ENCODE measurements at places on chromosomes 11 and 22.
A peak's percentile ranks its signal among the peaks of the same experiment; 100 is the strongest.

DNA sequence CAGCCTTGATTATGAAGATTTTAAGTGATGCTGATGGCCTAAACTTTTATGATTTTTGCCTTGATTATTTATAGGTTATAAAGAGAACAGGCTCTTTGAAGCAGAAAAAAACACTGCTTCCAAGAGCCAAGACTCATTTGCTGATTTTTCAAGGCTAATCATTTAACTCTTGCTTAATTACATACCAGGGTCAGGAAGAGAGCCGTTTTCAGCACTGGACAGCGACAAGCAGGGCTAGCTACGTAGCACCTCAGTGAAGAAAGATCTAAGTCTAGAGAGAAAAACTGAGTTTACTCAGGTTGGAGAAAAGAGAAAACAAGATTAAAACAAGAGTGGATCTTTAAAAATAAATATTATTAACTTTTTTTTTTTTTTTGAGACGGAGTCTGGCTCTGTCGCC is 615.4 kb upstream of the B3GAT1 start:
- peak; percentile 72 for DNase-seq

DNA sequence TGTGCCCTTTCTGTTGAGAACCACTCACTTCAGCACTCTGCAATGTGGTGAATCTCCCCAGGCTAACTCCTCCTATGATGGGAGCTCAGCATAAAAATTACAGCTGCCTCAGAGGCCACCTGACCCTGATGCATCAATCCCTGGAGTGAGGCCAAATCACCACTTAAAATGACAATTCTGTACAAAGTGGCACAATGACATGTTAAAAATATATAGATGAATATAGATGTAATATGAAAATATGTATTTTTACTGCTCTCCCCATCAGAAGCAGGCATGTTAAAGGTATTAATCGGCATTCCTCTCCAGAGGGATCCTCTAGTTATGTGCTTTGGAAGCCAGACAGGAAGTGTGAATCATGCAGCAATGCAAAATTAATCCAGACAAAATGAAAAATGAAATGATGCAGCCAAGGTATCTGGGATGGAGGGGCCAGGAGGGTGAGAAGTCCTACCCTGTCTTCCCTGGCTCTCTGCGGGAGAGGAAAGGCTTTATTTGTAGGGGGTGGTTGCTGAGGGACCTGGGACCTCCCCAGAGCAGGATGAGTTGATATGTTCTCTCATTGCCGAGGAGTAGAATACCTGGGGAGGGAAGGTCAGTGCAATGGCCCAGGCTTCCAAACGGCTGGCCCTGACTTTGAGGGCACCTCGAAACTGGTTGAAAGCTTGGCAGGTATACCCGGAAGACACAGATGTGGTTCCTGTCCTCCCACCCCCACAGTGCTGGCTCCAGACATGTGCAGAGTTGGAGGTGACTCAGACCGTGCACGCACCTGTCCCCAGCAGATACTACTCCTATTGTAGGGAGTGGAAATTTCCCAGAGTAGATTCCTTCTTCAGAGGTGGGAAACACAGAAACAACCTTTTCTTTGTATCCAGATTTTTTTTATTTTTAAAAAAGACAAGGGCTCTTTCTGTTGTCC is 347.9 kb upstream of the NCAM1 start:
- DNase-seq: peak; percentile 70

GRCh38 chr22:36432592-36433317 is 45.0 kb upstream of the MYH9 start:
- DNase-seq: no peak

- DNase-seq: peak; percentile 34
Observed at GRCh38 chr11:789943-790342, at the start of gene CEND1. Gene CEND1, minus strand, starts transcription at chr11:790090. Its CDS starts 1,514 bp downstream, at chr11:788576.

DNA sequence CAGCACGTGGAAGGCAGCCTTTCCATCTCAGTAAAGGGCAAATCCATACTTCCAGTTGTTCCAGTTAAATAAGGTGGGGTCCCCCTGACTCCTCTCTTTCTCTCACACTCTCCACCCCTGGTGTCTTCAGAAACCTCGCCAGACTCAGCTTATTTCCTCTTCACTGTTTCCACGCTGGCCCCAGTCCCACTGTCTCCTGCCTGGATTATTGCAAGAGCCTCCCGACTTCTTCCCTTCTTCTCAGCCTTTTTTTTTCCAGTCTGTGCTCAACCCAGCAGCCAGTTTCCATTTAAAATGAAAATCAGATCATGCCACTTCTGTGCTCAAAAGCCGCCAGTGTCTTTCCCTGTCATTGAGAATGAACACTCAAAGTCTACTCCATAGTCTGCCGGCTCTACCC is 131.4 kb downstream of the PKNOX2 start:
- DNase-seq: no peak

DNA sequence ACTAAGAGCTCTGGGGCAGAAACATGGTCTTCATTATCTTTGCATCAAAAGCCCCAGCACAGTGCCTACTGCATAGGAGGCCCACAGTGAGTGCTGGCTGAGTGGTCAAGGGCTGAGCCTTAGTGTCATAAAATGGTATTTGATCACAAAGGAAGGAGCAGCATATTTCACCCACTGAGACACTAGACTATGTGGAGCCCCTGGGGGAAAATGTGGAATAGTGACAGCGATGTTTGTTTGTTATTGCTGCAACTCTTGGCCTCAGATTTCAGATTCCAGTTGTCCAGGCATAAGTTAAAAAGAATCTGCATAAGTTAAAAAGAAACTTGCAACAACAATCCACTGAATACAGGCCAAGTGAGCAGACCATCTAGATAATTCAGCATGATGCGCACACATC is 7.0 kb downstream of the KIRREL3 start:
- DNase-seq: no peak

DNA sequence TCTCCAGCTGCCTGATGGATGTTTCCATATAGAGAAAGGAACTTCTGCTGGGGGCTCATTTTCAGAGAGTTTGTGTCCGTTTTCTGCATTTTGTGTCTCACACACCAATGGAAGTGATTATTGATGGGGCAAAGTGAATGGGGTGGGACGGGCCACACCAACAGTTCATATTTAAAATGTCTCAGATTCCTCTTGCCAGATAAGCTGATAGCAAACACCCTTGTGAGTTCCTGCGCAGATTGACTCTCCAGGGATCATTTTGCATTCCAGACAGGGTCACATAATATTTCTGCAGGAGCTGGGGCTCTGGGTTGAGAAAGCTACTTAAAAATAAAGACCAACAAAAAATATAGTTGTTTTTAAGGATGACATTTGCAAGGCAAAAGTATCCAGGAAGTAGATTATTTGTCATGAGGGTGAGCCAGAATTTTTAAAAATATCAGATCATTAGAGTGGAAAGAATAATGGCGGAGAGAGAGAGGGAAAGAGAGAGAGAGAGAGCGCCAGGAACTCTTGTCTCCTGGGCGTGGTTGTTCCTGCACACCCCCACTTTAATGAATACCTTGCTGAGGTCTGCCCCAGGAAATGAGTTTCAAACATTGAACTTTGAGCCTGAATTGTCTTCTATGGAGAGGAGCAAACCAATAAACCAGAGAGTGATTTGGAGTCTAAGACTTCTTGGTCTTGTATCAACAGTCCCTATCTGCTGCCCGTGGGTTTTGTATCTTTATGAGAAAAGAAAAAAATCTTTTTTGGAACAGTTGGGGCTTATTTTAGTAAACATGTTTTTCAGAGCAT is 33.3 kb downstream of the MICAL2 start:
- DNase-seq: no peak

- no peak for DNase-seq
Observed at GRCh38 chr11:21285104-21285503, 615.7 kb downstream of the NELL1 start.

DNA sequence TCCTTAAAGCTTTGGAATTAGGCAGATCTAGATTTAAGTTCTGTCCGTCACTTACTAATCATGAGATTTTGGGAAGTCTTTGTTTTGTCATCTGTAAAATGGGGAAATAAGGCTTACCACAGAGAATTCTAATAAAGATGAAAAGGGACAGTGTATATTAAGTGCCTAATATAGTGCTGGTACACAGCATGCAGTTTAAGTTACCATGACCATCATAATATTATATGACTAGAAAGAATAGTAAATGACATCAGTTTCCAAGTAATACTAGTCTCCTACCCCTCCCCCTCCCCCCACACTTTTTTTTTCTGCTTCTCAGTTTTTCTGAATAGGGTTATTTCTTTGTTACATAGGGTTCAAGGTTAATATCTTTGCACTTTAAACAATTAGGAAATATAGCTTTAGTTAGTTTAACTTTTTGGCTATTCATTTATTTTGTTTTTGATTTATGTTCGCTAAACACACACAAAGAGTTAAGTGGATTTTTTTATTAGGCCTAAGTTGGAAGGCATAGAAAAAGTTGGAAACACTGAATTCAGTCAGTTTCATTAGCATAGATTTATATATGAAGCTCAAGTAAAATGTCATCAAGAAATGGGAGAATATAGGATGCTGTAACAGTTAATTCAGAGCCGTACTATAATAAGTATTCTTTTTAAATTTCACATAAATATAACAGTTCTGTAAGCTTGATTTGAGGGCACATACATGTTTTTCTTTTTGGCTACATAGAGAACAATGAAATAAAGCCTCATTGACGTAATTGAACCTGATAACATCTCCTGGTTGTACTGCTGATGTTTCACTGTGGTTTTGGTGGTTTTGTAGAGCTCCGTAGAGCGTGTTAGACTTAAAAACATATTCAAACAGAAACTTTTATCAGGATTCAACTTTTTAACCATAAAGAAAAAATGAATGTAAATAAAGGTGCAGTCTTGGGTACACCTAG is 121.2 kb downstream of the PDE3B start:
- peak; percentile 67 for DNase-seq

DNA sequence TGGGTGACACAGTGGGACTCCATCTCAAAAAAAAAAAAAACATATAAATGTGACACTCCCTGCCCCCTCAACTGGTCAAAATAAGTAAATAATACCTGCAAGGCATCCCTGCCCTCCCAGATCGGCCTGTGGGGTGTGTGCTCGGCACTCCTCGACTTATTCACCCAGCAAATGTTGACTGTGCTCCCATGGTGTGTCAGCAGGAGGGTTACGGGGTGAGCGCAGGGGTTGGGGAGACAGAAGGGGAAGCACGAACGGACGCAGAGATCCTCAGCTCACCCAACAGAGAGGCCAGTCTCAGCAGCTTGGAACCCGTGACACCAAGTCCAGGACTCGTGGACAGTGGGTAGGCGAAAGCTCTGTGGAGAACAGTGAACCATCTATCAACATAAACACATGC is 1.6 kb upstream of the ADM2 start:
- no peak for DNase-seq

- no peak for DNase-seq
Observed at GRCh38 chr11:75659836-75660235, 9.0 kb downstream of the MAP6 start.

GRCh38 chr11:111441443-111441842 is 62.4 kb upstream of the POU2AF1 start:
- no peak for DNase-seq

GRCh38 chr22:25492162-25492561 is 72.3 kb upstream of the GRK3 start:
- no peak for DNase-seq

- peak; percentile 61 for DNase-seq
Observed at GRCh38 chr22:45218976-45219375, 21.7 kb downstream of the KIAA0930 start.

All from lung microvascular endothelial cell (primary cell).